ENCODE measurements at places on chromosomes 4 and X. TPM values are rescaled to one million over a fixed set of nuclear protein-coding genes. Genes with fewer than 3 reads are reported as not detected.

Gene RAB33B
- 22.0 TPM for total RNA-seq

Gene MAGEB3
- not detected for total RNA-seq

Gene POLN
- 6.2 TPM for total RNA-seq

Gene EREG
- total RNA-seq = 6.1 TPM

Gene CYTL1
- total RNA-seq = not detected

Gene IL2RG
- total RNA-seq = not detected

Gene NXF2
- not detected for total RNA-seq

Gene BTK
- total RNA-seq = not detected

Gene COL4A5
- total RNA-seq = 56.9 TPM

Gene ASB9
- 0.38 TPM for total RNA-seq

Gene GRIPAP1
- 28.2 TPM for total RNA-seq

Gene CACNA1F
- not detected for total RNA-seq

Gene C1GALT1C1
- total RNA-seq = 63.7 TPM

Gene CT45A5
- not detected for total RNA-seq

Gene MAGEC3
- total RNA-seq = not detected

Gene PCDH19
- under 0.01 TPM for total RNA-seq

Gene CT45A3
- total RNA-seq = not detected

Gene CENPU
- 5.6 TPM for total RNA-seq

Gene UNC5C
- 4.8 TPM for total RNA-seq

Gene PRDM8
- total RNA-seq = 8.8 TPM

Gene ZCCHC18
- total RNA-seq = 0.19 TPM

Gene HSFX1
- 0.85 TPM for total RNA-seq

Gene ELOVL6
- total RNA-seq = 19.4 TPM

Gene GJB1
- not detected for total RNA-seq

Gene PNMA6A
- total RNA-seq = 2.8 TPM

Gene CD99L2
- 47.1 TPM for total RNA-seq

Gene EDNRA
- total RNA-seq = 10.1 TPM

Gene RNF175
- total RNA-seq = not detected

Gene RAB41
- not detected for total RNA-seq

Gene SLC10A6
- total RNA-seq = not detected

Gene TMSB15C
- 3.1 TPM for total RNA-seq

Gene SPATA4
- total RNA-seq = 0.28 TPM

Gene GLOD5
- not detected for total RNA-seq

Gene CD38
- total RNA-seq = under 0.01 TPM

Gene ADRA2C
- 0.85 TPM for total RNA-seq

Gene ANOS1
- 2.1 TPM for total RNA-seq

Gene NWD2
- not detected for total RNA-seq

Gene CABS1
- not detected for total RNA-seq

Data from regular cardiac myocyte (primary cell).